Fibroblast of upper back skin (primary cell): ENCODE measurements at places on chromosomes 2 and 18.
A peak's percentile ranks its signal among the peaks of the same experiment; 100 is the strongest.

DNA sequence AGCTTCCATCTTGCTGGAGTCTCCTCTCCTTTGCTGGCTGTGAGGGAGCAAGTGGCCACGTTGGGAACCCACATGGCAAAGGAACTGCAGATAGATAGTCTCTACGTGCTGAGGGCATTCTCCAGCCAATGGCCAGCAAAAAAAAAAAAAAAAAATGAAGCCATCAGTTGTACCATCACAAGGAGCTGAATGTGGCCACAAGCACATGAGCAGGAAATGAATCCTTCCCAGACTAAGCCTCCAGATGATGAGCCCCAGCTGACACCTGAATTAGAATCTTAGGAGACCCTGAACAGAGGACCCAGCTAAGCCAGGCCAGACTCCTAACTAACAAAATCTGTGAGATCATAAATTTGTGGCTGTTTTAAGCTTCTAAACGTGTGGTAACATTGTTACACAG lies 57.9 kb downstream of the SPIRE1 start:
- DNase-seq = peak; percentile 12

DNA sequence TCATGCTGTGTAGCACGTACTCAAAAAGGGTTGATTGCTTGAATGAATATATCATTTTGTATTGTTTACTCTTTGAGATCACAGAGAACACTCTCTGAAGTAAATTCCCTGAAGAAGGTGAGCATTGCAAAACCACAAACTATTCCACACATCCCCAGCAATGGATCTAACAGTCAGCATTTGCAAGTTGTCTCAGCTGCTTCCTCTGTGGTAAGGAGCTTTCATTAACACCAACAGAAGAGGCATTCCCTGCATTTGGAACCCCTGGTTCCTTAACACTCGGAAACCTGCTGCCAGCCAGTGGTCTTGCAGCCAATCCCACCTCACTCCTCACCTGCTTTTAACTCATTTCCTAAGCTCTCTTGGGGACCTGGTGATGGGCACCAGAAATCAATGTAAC lies 108.4 kb downstream of the IRS1 start:
- DNase-seq = no peak

- DNase-seq = no peak
Observed at GRCh38 chr18:50441501-50441900, 66.7 kb downstream of the SKA1 start.

GRCh38 chr2:132984731-132985130 lies 314.7 kb upstream of the LYPD1 start:
- no peak for DNase-seq

- DNase-seq = no peak
Observed at GRCh38 chr2:216428618-216429350, 16.5 kb downstream of the SMARCAL1 start.

DNA sequence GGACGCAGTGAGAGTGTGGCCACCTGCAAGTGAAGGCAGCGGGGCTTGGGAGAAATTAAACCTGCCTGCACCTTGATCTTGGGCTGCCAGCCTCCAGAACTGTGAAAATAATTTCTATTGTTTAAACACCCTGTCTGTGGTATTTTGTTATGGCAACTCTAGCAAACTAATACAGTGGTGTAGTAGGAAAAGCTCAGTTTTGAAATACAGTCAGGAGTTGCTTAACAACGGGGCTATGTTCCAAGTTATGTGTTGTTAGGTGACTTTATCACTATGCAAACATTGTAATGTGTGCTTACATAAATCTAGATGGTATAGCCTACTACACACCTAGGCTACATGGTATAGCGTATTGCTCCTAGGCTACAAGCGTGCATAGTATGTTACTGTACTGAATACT lies 93.4 kb upstream of the FN1 start:
- peak; percentile 63 for DNase-seq

DNA sequence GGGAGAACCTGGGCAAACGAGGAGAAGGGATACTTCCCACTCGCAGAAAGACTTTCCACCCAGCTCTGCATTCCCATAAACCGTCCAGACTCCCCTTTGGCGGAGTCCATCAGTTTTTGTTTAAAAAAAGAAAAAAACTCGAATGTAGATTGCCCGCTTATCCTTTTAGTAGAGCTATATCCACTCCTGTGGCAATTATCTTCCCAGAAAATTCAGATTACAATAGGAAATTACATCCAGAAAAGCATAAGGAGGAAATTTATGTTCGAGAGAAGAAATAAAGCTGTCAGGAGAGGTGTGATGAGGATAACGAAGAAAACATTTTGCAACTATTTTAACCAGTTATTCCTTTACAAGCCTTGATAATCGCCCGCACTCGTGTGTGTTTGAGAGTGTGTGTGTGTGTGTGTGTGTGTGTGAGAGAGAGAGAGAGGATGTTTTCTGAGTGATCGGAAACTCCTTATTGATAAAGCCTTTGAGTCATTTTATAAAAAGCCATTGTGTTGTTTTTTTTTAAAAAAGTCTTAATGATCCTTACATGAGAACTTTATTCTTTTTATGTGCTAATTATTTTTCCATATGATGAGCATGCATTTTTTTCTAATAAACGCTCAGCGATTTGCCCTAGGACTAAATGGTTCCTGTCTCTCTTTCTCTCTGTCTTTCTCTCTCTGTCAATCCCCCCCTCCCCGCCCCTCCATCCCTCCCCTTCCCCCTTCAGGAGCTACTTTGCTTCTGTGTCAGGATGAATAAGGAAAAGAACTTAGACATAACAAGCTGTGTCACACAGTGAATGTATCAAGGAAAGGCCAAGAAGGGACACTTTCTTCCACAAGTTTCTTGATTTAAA lies 1.1 kb upstream of the PPP3R1 start:
- no peak for DNase-seq

GRCh38 chr2:121348128-121348740 lies 63.2 kb upstream of the TFCP2L1 start:
- DNase-seq = no peak

- no peak for DNase-seq
Observed at GRCh38 chr18:48829443-48830149, 121.2 kb downstream of the SMAD7 start.

GRCh38 chr2:73217826-73218225 lies 3.8 kb downstream of the SMYD5 start:
- no peak for DNase-seq

- DNase-seq = no peak
Observed at GRCh38 chr18:36460324-36460850, 162.9 kb downstream of the FHOD3 start.

DNA sequence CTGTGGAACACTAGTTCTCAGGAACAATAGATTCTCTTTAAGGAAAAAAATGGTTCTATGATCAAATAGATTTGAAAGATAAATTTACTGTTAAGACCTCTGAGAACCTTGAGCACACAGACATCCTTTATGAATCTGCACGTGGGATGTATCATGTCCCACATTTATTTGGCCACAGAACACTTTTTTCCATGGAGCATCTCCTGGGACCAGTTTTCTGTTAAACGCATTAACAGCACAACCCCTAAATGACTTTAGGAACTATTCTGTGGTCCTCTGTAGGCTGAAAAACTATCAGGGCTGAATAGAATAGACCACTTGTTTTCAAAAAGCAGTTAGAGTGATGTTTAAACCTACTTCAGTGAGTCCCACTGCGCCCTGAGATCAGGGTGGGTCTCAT lies 132.2 kb upstream of the PID1 start:
- DNase-seq = no peak

DNA sequence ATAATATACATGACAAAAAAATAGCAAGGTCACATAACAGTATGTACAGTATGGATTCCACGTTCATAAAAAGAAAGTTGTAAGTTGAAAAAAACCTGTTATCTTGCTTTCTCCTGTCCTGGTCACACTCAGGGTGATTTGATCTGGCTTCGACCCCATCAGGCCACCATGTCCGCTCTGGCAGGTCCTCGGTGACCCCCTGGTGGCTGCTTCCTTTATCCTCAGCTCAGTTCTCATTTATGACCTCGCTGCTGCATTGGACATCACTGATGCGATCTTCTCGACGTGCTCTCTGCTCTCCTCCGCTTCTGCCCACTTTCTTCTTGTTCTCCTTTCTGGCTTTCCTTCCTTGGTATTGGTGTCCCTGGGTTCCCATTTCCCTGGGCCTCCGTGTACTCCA lies 29.7 kb downstream of the DGKD start:
- DNase-seq = no peak

- peak; percentile 53 for DNase-seq
Observed at GRCh38 chr2:98269830-98270229, 76.4 kb upstream of the CNGA3 start.

DNA sequence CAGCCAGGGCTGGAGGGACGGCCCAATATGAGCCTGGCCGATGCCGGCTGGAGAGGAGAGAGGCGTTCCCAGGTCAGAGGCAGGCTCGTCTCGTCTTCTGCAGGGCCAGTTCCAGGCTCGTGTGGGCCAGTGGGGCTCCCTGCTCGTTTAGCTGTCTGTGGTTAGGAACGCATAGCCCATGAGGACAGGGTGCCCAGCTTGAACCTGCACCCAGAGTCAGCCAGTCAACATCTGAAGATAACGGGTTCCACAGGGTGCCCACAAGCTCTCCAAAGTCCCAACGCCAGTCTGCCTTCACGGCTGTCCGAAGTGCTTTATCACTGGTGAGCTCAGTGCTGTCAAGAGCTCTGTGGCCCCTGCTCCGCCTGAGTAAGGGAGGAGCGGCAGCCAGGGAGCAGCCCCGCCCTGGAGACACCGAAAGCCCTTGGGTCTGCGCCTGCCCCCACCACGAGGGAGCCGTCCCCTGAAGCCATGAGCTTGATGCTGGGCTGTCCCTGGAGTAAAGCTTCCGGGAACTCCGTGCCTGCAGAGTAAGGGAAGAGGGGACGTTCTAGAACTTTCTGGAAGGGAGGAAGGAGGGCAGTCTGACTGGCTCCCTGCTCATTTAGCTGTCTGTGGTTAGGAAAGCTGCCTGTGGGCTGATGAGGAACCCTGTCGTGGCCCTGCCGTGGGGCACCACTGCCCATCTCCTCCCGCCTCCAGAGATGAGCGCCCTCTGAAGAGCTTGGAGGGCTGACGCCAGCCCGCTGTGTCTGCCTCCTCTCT lies 2.7 kb upstream of the HSBP1L1 start:
- DNase-seq = no peak

DNA sequence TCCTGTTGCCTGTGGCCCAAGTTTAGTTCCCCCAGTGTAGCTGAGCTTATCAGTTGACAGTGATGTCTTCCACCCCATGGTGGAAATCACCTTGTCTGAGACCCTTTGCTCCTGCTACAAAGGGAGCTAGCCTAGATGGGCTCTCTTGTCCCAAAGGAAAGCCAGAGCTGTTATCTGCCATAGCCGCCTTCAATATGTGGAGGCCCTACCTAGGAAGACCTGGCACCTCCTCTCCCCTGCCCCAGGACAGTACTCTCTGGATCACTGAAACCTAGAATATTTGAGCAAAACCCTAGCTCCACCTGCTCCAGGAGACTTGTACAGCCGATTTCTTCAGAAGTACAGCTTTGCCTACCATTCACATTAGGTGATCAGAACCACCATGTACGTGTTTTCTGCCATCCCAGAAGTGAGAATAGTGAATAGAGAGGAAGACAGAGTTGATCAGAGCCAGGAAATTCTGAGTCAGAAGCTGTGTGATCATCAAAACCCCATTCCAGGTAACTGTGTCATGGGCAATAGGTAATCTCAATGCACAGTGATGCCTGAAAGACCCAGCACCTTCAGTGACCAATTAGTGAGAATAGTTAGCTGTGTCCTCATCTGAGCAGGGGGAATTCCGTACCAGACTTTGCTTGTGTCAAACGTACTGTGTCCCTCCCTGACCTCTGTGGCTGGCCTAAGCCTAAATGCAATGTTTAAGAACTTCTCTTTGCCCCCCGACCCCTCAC lies 138.4 kb upstream of the ALPP start:
- no peak for DNase-seq

DNA sequence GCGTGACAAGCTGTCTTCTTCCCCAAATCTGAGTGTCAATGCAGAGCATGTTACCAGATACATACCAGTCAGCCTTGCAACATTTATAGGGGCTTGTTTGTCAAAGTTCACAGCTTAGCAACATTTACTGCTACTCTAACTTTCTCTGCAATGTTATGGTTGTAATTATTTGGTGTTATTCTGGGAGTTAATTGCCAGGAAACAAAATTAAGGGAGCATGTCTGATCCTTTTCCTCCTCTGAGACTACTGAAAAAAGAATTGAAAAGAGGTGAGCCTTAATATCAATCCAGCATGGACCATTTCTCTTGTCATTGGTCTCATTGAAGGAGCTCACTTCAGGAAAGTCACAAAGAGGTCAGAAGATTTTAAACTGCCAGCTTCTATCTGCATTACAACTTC lies 465.6 kb upstream of the LINC00305 start:
- DNase-seq = no peak

DNA sequence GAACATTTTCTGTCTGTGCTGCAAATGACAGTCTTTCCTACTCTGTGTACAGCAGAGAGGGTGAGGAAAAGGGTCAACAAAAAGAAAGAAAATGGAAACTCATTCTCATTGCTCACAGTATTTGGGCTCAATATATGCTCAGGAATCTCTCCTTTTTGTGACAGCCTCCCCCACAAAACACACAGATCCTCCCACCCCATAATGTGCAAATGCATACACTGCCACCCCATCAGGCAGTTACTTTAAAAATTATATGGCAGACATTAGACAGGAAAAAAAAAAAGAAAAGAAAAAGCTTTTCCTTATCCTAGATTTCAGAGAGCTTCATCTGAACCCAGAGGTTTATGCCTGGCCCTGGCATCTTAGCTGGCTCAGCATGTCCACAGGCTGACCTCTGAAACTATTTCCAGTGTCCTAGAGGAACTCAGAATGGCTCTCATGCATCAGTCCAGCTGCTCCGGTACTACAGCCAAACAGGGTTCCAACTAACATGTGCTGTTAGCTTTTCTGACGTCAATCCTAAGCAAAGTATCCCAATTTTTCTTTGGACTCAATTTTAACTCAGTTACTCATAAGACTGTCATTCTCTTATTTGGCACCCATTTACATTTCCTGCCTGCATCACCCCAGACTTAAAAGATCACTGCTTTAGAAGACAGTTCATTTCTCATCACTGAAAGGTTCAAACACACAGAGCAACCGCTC lies 105.9 kb downstream of the RBMS1 start:
- DNase-seq = peak; percentile 97
